ENCODE measurements at places on chromosomes 2 and 18.

- peak; percentile 1 for DNase-seq
These were observed 24.8 kb upstream of the RPE start for GRCh38 chr2:209977386-209978239.

DNA sequence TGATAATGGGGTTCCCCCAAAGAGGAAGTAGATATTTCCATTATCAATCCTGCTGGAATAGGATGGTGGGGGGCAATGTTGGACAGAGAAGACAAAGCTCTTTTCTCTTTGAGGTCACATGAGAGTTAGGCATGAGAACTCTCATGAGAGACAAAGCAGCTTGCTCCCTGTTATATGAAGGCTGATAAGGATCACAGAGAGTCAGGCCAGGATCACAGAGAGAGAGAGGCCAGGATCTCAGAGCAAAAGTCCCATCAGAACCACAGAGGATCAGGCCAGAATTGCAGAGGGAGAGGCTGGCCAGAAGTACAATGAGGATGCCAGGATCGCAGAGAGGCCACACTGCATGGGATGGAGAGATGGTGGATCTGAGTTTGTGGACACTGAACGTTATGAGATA is 457.1 kb downstream of the LPIN1 start:
- no peak for DNase-seq

- no peak for DNase-seq
These were observed 110.5 kb downstream of the DYSF start for GRCh38 chr2:71563872-71564271.

- DNase-seq = no peak
These were observed 33.6 kb upstream of the RND3 start for GRCh38 chr2:150520887-150521664.

DNA sequence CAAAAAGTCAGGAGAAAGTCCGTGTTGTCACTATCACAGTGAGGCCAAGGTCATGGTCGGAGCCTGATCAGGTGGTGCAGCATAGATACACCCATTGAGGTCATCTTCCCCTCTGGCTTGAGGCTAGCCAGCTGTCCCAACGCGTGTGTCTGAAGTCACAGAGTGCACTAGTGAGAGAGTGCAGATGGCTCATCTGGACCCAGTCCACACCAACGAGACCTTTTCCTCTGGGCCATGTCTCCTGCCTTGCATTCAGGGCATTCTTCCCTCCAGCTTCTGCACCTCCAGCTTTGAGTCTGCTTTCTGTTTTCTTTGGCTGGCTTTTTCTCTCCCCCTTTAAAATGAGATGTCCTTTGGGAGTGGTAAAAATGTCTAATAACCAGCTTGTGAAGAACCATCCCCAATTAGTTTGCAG is 146.9 kb downstream of the TDRD15 start:
- DNase-seq = no peak

- DNase-seq = no peak
These were observed 533.8 kb downstream of the SOCS6 start for GRCh38 chr18:70822691-70823090.

- DNase-seq = no peak
These were observed 15.1 kb downstream of the COMMD1 start for GRCh38 chr2:61920548-61920947.

GRCh38 chr2:57180042-57180567 is 866.5 kb upstream of the VRK2 start:
- no peak for DNase-seq

- DNase-seq = no peak
These were observed 26.1 kb upstream of the SERTAD2 start for GRCh38 chr2:64679673-64680425.

- no peak for DNase-seq
These were observed 37.6 kb downstream of the MLPH start for GRCh38 chr2:237524631-237525030.

- DNase-seq = no peak
These were observed 6.7 kb downstream of the CWC22 start for GRCh38 chr2:180000434-180000833.

GRCh38 chr18:9952633-9953416 is 39.0 kb downstream of the VAPA start:
- no peak for DNase-seq

GRCh38 chr2:58215429-58215828 is 25.7 kb downstream of the FANCL start:
- no peak for DNase-seq

DNA sequence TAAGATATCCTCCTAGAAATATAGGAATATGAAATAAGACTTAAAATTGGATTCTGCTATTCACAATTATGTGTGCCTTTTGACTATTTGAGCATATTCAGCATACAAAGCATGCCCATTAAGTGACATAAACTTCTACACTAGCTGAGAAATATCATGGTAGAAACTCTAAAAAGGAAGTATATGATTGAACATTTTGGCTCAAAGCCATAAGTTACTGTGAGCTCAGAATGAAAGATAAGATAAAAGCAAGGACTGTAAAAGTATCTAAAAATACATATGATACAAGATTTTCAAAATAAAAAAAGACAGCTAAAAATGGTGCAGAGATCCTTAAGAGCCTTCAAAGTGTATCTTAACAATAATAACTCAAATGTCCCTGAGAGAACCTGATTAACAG is 340.5 kb upstream of the SLC39A10 start:
- DNase-seq = no peak

GRCh38 chr2:152251211-152251610 is 75.6 kb upstream of the STAM2 start:
- DNase-seq = no peak
